ENCODE measurements at places on chromosomes 3 and 15.

- H3K36me3 ChIP-seq, result no peaks in the 10 kb centered on the region
- no peak overlapping the region for H3K4me3 ChIP-seq
- H3K4me1 ChIP-seq, result peaks cover 7% of the 10 kb centered on the region
Measured at GRCh38 chr3:27080258-27080525, 289.0 kb downstream of the NEK10 start.

- H3K36me3 ChIP-seq, result no peaks in the 10 kb centered on the region
- peak overlapping the region; percentile 57 for H3K27ac ChIP-seq
- no peaks in the 10 kb centered on the region for H3K27me3 ChIP-seq
- no peak overlapping the region for H3K4me3 ChIP-seq
- no peak for DNase-seq
- peaks cover 42% of the 10 kb centered on the region for H3K4me1 ChIP-seq
Measured at GRCh38 chr3:37054370-37054769, 61.1 kb downstream of the MLH1 start.

GRCh38 chr15:40875991-40876730 lies 2.1 kb upstream of the RHOV start:
- H3K27me3 ChIP-seq, result no peaks in the 10 kb centered on the region
- H3K36me3 ChIP-seq, result no peaks in the 10 kb centered on the region
- H3K4me1 ChIP-seq, result peaks cover 16% of the 10 kb centered on the region
- H3K4me3 ChIP-seq, result no peak overlapping the region
- no peak overlapping the region for H3K27ac ChIP-seq

DNA sequence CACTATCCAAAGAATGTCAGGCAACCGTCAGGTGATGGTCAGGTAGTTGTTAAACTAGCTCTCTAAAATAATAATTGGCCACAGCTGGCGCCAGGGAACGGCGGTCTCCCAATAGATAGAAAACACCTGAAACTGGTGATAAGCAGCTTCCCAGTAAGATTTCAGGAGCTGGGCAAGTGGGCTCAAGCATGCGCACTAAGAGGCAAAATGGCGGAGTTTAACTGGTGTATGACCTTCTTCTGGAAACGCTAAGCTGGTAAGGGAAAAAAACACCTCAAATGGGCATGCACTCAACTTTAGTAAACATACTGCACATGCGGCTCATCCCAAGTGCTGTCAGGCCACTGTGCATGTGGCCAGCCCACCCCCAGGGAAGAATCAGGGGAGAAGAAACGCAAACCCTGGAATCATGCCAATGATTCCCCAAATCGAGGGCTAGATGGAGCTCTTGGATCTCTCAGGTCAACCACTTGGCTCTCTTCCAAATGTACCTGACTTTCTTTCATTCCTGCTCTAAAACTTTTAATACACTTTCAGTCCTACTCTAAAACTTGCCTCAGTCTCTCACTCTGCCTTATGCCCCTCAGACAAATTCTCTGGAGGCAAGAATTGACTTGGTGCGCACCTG lies 195.0 kb downstream of the ZNF621 start:
- no peak overlapping the region for H3K27ac ChIP-seq
- H3K36me3 ChIP-seq, result no peaks in the 10 kb centered on the region
- no peaks in the 10 kb centered on the region for H3K4me1 ChIP-seq
- no peaks in the 10 kb centered on the region for H3K27me3 ChIP-seq

DNA sequence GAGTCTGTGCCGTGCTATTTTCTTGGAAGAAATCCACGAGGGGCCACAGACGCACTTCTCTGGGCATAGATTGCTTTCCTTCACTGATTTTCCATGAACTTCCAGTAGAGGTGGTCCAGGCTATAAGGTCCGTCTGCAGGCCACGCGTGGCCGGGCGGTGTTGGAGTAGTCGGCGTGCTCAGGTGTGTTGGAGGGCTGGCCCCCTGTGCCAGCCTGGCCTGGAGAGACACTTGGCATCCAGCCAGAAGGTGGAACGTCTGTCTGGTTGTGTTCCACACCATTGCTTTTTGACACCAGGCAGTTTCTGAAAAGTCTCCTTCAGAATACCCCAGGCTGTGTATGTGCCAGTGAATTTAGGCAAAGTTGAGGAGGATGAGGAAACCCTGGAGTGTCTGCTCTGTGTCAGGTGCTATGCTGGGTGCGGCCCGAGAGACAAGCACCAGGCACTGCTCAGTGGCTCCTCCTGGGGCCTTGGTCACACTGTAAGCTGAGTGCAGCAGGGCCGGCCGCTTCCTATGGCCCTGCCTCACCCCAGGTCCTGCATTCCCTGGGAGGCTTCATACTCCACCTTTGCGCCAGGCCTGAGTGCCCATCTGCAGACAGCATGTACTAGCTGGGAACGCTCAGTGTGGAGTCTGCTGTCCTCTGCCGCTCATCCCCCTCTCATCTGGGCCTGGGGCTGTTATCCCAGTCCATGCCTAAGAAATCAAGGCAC lies 52.1 kb upstream of the TAMM41 start:
- no peaks in the 10 kb centered on the region for H3K4me1 ChIP-seq
- H3K36me3 ChIP-seq, result no peaks in the 10 kb centered on the region
- no peak for DNase-seq
- no peaks in the 10 kb centered on the region for H3K27me3 ChIP-seq

DNA sequence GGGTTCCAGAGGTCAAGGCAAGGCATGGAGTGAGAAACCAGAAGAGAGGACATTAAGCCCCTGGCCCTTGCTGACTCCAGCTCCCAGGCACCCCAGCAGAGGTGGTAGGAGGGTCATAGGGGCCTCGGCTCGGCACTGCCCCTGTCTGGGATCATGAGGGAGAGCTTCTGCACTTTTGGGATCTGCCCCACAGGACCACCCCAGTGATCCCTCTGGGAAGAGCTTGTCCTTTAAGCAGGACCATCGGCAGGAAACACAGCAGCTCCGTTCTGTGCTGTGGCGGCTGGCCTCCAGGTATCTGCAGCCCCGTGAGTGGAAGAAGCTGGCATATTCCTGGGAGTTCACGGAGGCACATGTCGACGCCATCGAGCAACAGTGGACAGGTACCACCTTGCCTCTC lies 35.5 kb downstream of the ANKDD1A start:
- H3K4me3 ChIP-seq, result no peak overlapping the region
- DNase-seq, result no peak
- H3K27me3 ChIP-seq, result no peaks in the 10 kb centered on the region
- no peaks in the 10 kb centered on the region for H3K4me1 ChIP-seq

GRCh38 chr3:52086461-52086860 lies 30.1 kb upstream of the DUSP7 start:
- H3K27me3 ChIP-seq, result no peaks in the 10 kb centered on the region
- no peak for DNase-seq
- no peaks in the 10 kb centered on the region for H3K36me3 ChIP-seq
- peaks cover 37% of the 10 kb centered on the region for H3K4me1 ChIP-seq
- H3K4me3 ChIP-seq, result no peak overlapping the region
- H3K27ac ChIP-seq, result no peak overlapping the region

- H3K27ac ChIP-seq, result peak overlapping the region; percentile 89
- no peak for DNase-seq
- H3K27me3 ChIP-seq, result no peaks in the 10 kb centered on the region
- H3K36me3 ChIP-seq, result no peaks in the 10 kb centered on the region
- peaks cover 52% of the 10 kb centered on the region for H3K4me1 ChIP-seq
Measured at GRCh38 chr3:46883054-46883829, 5.7 kb downstream of the PTH1R start.

GRCh38 chr15:94586099-94586498 lies 354.7 kb downstream of the MCTP2 start:
- no peaks in the 10 kb centered on the region for H3K4me1 ChIP-seq
- H3K36me3 ChIP-seq, result no peaks in the 10 kb centered on the region
- H3K4me3 ChIP-seq, result no peak overlapping the region

DNA sequence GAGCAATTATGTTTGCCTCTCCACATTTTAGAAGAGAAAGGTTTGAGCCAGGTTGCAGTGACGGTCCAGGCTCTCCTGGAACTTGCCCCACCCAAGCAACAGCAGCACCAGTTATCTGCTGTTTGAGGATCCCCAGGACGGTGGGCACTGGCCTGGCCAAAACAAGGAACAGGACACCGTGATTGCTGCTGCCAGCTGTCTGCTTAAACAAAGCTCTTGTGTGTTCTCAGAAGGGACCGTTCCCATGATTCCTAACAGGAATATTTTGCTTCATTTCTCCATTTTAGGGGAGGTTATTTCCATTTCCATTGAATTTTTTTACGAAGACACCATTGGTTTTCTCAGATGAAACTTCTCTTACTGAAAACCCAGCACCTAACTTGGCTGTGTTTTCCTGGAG lies 66.4 kb upstream of the RPL35A start:
- DNase-seq, result no peak
- no peaks in the 10 kb centered on the region for H3K4me1 ChIP-seq
- peaks cover 20% of the 10 kb centered on the region for H3K36me3 ChIP-seq
- H3K27me3 ChIP-seq, result no peaks in the 10 kb centered on the region
- no peak overlapping the region for H3K27ac ChIP-seq

DNA sequence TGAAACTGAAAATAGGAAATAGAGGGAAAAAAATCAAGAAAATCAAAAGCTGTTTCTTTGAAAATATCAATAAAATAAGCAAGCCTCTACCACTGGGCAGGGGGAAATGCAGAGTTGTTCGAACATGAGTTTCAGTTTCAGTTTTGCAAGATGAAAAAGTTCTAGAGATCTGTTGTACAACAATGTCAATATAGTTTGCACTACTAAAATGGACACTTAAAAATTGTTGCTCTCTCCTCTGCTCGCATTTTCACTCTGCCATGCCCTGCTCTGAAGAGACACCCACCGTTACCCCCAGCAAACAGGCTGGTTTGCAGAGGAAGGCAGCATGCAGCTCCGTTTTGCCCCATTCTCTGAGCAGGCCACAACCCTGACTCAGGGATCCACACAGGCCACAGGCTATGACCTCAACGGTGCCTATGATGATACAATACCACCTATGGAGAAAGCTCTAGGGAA lies 64.5 kb downstream of the ZNF148 start:
- no peak overlapping the region for H3K4me3 ChIP-seq
- no peak overlapping the region for H3K27ac ChIP-seq
- no peaks in the 10 kb centered on the region for H3K36me3 ChIP-seq
- H3K4me1 ChIP-seq, result peaks cover 2% of the 10 kb centered on the region
- DNase-seq, result no peak

- DNase-seq, result no peak
- no peaks in the 10 kb centered on the region for H3K27me3 ChIP-seq
- no peaks in the 10 kb centered on the region for H3K36me3 ChIP-seq
- peak overlapping the region; percentile 81 for H3K4me3 ChIP-seq
- H3K27ac ChIP-seq, result peak overlapping the region; percentile 66
Measured at GRCh38 chr3:171459137-171459941, 866 bp downstream of the TNIK start.

DNA sequence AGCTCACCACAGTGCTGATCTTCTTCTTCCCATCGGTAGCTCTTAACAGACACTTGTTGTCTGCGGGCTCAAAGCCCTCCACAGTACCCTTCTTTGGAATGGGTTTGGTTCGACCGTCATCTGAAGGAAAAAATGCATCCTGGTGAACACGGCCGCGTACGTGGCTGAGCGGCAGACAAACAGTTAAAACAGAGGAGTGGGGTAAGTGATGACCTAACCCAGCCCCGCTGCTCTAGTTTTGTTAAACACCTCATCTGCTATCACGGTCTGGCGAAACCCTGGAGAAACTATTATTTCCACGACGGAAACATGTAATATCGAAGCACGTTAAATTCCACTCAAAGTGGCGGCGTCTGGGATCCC lies 725 bp downstream of the SRP14 start:
- peak overlapping the region; percentile 92 for H3K4me3 ChIP-seq
- peaks cover 28% of the 10 kb centered on the region for H3K4me1 ChIP-seq
- H3K36me3 ChIP-seq, result peaks cover 33% of the 10 kb centered on the region
- peak; percentile 83 for DNase-seq
- peak overlapping the region; percentile 97 for H3K27ac ChIP-seq
- no peaks in the 10 kb centered on the region for H3K27me3 ChIP-seq

DNA sequence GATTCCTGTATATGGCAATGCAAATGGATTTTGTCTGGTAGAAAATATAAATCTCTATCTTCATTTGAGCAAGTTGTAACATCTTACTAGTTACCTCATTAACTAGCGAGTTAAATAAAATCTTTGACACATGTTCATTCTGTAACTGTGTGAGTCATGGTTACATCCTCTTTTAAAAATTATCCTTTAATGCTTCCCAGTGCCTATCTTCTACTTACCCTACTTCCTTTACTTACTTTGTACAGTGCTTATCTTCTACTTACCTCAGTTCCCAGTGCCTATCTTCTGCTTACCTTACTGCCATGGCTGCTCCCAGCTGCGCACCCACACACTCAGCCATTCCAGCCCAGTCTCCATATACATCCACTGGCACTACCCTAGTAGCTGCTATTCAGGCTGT lies 71.9 kb upstream of the GOLGA8B start:
- no peak overlapping the region for H3K4me3 ChIP-seq
- H3K4me1 ChIP-seq, result no peaks in the 10 kb centered on the region
- H3K27ac ChIP-seq, result no peak overlapping the region
- DNase-seq, result no peak

- no peaks in the 10 kb centered on the region for H3K36me3 ChIP-seq
- H3K27ac ChIP-seq, result no peak overlapping the region
- H3K4me1 ChIP-seq, result no peaks in the 10 kb centered on the region
- no peak overlapping the region for H3K4me3 ChIP-seq
Measured at GRCh38 chr3:101995371-101996046, 146.2 kb downstream of the NFKBIZ start.

DNA sequence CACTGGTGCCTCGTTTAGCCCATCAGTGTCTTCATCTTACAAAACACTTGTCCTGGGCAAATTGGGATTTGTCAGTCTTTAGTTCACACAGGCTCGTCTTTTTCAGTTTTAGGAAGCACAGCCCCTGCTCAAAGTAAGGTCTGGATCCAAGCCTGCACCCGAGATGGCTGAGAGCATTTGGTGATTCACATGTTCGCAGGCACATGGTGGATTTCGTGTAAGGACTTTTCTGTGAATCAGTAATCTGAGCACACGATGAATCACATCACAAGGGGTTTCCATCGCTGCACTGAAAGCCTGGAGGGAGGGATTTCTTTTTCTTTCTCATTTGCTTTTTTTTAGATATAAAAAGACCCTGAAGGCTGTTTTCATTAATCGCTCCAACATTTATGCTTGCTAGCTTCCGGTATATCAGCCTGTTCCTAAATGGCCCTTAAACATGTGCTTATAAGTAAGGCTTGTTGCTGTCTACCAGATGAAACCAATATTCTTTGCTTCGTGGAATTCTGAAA lies 435.6 kb upstream of the ATP10A start:
- no peaks in the 10 kb centered on the region for H3K36me3 ChIP-seq
- no peaks in the 10 kb centered on the region for H3K4me1 ChIP-seq
- H3K27ac ChIP-seq, result no peak overlapping the region
- no peak overlapping the region for H3K4me3 ChIP-seq
- no peaks in the 10 kb centered on the region for H3K27me3 ChIP-seq

- no peaks in the 10 kb centered on the region for H3K27me3 ChIP-seq
- no peak for DNase-seq
- no peak overlapping the region for H3K27ac ChIP-seq
- no peaks in the 10 kb centered on the region for H3K4me1 ChIP-seq
- H3K36me3 ChIP-seq, result no peaks in the 10 kb centered on the region
Measured at GRCh38 chr3:67897351-67898336, 243.2 kb upstream of the SUCLG2 start.

DNA sequence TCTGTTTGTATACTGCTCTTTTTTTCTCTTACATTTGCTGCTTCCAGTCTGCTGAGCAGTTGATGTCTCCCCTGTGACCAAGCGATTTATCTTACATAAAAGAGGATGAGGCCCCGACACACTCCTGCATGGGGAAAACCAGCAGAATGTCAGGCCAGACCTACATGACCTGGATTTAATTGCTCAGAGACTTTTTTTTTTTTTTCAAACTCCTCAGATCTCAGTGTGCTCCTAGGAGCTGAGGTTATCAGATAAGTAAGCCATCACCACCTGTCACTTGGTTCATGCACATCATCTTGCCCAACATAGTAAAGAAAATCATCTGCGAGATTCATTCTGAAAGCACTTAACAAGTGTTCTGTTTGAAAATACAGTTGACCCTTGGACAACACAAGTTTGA lies 163.1 kb downstream of the PLCL2 start:
- no peaks in the 10 kb centered on the region for H3K27me3 ChIP-seq
- H3K4me1 ChIP-seq, result no peaks in the 10 kb centered on the region
- no peak overlapping the region for H3K4me3 ChIP-seq
- H3K27ac ChIP-seq, result no peak overlapping the region
- DNase-seq, result no peak
